MV-4-11 (cell line): ENCODE measurements at places on chromosomes 4 and X.

- no peak for DNase-seq
These were observed 406.8 kb downstream of the PCDH7 start for GRCh38 chr4:31126881-31127398.

DNA sequence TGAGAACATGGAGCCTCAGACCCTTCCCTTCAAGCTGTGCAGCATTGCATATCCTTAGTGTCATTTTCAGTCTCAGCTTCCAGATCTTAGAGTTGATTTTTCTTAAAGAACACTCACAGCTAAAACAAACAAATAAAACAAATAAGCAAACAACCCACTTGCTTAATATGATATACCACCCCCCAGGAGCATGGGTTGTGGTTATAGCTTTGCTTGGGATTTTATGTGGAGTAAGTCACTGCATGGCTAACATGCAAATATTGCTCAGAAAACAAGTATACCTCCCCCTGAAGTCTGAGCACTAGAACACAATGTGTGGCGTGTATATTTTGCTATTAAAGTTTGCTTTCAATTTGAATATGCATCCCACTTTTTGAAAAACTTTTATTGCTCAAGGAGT, 78.6 kb downstream of the MGST2 start:
- DNase-seq, result no peak

DNA sequence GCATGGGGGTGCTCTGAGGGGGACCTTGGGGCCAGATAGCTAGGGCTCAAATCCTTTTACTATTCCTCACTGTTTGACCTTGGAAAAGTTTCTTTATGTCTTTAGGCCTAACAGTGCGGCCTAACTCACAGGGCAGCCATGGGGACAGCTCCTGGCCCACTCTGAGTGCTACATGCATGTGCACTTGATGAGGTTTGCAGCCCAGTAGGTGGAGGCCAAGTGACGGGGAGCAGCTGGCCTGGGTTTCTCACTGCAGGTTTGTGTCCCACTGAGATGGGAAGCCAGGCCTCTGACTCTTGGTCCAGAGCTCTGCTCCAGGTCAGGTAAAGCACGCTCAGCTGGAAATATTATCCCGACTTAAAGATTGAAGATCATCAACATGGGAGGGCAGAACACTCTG, 102.8 kb downstream of the SLC2A9 start:
- no peak for DNase-seq

DNA sequence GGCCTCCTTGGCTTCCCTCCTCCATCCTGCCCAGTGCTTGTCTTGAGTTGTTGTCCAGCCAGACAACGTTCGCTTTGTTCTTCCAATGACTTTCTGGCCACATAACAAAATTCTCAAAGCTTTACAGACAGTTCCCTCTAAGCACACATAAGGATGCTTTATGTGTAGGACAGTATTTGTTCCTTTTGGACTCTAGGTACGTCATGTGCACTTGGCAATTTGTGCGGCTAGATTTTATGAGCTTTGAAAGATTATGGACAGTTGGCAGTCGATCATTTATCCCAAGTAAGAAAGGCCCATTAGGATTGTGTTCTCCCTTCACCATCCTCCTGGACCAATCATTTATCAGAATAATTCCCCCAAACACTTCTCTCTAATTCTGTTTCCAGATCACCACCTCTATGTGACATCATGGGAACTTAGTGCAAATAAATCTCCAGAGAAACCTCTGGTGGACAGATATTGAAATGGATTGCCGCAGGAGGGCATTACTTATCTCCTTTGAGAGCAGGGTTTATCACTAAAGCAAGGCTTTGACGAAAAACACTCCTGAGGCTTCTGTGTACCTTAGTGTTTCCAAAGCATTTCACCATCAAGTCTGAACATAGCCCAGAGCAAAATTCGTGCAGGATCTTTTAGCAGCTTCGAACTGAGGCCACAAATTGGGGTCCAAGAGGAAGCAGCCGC, 77.4 kb upstream of the BMPR1B start:
- DNase-seq, result no peak

DNA sequence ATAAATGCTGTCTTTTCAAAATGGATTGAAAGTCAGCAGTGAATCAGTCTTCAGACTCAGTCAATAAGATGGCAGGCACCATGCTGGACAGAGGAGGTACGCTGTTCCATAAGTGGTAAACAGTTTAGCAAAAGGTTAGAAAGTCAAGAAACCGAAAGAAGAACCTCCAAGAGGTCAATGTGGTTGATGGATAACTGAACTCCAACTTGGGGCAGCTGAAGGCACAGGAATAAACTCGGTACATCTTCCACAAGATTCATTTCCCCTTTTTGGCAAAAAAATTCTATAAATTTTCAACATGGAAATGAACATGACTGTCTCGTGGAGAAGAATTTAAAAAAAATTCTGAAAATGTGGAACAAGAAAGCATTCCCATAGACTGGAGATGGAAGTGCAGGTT, 18.4 kb upstream of the SEL1L3 start:
- DNase-seq, result peak; percentile 99

DNA sequence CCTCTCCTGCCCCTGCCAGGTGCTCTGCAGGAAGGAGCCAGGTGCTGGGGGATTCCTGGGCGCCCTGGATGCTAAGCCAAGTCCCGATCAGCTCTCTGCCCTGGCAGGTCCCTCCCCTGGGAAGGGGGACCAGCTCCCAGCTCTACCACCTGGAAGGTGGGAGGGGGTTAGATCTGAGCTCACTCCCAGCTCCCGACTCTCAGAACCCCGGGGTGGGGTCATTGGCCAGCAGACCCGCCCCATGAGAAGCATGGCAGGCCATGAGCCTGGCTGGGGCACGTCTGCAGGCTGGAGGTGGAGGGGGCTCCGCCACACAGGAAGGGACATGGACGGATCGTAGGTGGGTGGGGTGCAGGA, 83.4 kb upstream of the NKX1-1 start:
- DNase-seq, result no peak

DNA sequence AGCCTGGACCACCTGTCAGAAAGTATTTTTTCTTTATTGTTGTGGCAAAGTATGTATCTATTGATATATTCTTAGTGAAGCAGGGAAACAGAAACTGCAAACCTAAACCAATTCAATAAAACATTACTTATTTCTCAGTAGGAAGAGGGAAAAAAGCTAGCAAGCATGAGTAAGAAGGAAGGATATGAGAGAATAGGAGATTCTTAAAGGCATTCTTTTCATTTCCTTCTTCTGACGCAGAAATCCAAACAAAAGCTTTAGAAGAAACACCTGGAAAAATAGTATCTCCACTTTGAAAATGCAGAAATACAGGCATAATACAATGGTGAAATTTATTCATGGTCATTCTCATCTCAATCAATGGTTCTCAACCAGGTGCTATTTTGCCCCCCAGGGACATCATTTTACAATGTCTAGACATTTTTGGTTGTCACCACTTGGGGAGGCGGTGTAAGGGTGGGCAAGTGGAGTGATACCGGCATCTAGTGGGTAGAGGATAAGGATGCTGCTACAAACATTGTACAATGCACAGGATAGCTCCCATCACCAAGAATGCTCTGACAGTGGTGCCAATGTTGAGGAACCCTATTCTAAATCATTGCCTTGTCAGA, 21.7 kb upstream of the ATXN3L start:
- DNase-seq, result no peak

DNA sequence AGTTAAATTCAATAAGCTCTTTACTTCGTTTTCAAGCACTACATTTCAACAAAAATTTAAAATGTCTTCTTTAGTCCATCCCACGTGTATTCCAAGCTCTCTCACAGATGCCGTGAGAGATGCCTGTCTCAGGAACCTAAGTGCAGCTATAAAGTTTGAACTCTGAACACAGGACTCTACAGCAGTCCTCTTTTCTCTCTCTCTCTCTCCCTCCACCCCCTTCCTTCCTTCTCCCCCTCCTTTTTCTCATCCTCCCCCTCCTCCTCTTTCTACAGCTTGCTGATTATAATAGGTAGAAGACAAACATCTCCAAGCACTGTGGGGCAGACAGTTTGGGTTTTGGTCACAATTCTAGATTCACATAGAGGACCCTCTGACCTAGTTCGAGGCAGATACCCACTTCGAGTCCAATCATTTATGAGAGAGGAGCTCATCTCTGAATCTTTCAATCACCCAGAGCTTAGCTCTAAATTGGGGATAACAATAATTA, 31.5 kb upstream of the DCLK2 start:
- no peak for DNase-seq

GRCh38 chr4:147334478-147334877, 146.4 kb upstream of the EDNRA start:
- DNase-seq, result peak; percentile 16

DNA sequence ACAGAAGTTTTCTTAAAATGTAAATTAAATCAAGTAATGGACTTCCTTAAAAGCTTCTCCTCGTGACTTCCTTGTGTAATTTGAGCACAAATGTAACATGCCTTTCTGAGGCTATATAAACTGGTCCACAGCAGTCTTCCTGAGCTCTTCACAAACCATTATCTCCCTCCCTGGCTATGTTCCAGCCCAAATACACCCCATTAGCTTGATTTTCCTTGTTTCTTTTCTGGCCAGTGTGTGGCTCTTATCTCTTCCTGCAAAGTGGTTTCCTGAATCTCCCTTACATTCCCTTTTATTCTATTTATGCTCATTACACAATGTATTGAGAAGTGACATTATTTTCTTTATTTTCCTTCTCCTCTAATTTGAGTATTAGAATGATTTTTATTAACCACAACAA, 1085.3 kb upstream of the PCDH10 start:
- DNase-seq, result no peak

- DNase-seq, result peak; percentile 44
These were observed 50.4 kb downstream of the MGARP start for GRCh38 chr4:139229534-139230039.
